ENCODE measurements at places on chromosomes 12 and 14. TPM values are rescaled to one million over a fixed set of nuclear protein-coding genes. Genes with fewer than 3 reads are reported as not detected.

Gene KCNA5
- 9.2 TPM for total RNA-seq

Gene FOXA1
- 0.40 TPM for total RNA-seq

Gene L3HYPDH
- total RNA-seq = 25.5 TPM

Gene NABP2
- 20.8 TPM for total RNA-seq

Gene RPGRIP1
- total RNA-seq = 0.33 TPM

Gene SSPN
- 23.2 TPM for total RNA-seq

Gene ACRBP
- total RNA-seq = 0.69 TPM

Gene SLC2A14
- 0.30 TPM for total RNA-seq

Gene KLRD1
- 0.83 TPM for total RNA-seq

Gene TCHP
- 12.6 TPM for total RNA-seq

Gene PSEN1
- total RNA-seq = 63.4 TPM

Gene BEST3
- total RNA-seq = 0.83 TPM
